BJ (cell line): ENCODE measurements at places on chromosomes 1 and 21. TPM values are rescaled to one million over a fixed set of nuclear protein-coding genes. Genes with fewer than 3 reads are reported as not detected.

DNA sequence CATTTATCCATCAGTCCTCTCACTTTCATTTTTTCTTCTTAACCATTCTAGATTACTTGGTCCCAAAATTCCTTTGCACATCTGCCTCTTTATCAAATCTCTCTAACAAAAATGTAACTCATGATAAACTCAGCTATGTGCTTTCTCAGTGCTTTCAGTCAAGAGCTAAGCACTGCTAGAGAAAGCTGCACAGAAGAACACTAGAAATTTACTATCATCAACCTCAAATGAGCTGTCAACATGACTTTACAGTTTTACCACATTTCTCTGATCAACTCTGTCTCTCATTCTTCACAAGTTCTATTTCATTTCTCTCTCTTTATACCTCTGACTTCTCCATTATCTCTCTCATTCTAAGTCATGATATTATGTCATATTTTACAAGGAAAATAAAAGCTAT is 54.2 kb upstream of the PRKACB start:
- no peak for DNase-seq

KCND3 gene
- polyA plus RNA-seq = 2.2 and 3.6 TPM in 2 replicates

DNA sequence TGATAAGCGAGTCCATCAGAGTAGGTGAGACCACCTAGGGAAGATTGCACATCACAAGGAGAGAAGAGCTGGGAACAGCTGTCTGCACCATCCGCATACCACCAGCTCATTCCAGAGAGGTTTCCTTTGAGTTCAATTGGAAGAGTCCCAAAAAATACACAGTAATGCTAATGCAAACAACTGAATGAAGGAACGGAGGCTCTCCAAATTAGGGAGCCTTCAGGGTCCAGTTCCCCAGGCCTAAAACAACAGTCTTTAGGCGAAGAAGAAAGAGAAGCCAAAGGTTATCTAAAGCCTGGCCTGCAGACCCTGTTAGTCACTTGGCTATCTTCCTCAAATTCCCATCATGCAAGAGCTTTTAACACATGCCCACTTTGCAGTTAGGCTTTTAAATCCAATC is 246.4 kb downstream of the PBX1 start:
- no peak for DNase-seq

- DNase-seq = no peak
Observed at GRCh38 chr1:112676543-112676942, 2.1 kb downstream of the MOV10 start.

GRCh38 chr1:231376875-231377549 is 38.9 kb downstream of the SPRTN start:
- no peak for DNase-seq

OLFM3 gene
- not detected in 2 replicates for polyA plus RNA-seq

AK2 gene
- 131 and 150 TPM in 2 replicates for polyA plus RNA-seq

- DNase-seq = no peak
Observed at GRCh38 chr1:85962457-85962856, 194.1 kb downstream of the COL24A1 start.

CR1L gene
- not detected in 2 replicates for polyA plus RNA-seq

DNA sequence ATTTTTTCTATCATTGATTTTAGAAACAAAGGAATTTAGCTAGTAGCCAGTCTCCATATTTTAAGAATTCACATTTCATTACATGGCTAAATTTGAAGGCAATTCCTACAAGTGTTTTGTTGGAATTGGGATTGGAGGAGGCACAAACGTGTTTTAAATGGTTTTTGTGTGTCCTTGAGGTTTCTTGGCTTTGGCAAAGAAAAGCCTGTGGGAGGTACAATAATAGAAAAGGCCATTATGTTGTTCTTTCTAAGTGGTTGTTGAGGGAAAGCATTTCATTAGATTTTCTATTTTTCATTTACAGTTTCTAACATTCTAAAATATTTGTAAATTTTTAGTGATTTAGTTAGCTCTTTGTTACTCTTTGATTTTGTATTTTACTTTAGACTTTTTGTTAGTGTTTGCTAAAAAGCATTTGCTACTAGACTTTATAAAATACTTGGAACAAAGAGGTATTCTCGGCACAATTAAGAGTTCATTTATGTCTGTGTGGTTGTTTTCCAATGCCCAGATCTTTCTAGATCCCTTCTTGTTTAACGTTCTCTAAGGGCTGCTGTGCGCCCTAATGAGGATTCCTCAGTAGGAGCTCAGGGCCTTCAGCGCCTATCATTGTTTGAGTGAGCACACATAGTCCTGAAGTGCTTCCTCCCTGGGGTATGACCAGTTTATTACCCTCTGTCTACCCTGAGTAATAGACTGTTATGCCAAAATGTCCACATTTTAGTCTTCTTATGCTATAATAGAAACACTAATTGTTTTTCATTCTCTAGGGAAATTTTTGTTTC is 70.0 kb upstream of the KIAA1614 start:
- DNase-seq = no peak

DNA sequence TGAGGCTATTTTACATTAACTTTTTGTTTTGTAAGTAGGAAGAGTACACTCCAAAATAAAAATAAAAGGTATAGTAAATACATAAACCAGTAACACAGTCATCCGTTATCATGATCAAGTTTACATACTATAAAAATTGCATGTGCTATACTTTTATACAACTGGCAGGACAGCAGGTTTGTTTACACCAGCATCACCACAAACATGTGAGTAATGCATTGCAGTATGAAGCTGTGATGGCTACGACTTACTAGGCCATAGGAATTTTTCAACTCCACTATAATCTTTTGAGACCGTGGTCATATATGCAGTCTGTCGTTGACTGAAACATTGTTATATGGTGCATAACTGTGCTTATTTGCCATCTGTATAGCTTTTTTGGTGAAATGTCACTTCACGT is 106.2 kb downstream of the CENPF start:
- DNase-seq = no peak

NT5C1A gene
- polyA plus RNA-seq = not detected in 2 replicates

- DNase-seq = no peak
Observed at GRCh38 chr1:61403679-61404596, 321.0 kb downstream of the TM2D1 start.
